Activated CD4-positive, alpha-beta T cell treated with anti-CD3 and anti-CD28 coated beads for 48 hours (primary cell): ENCODE measurements at places on chromosomes 5 and 9.

DNA sequence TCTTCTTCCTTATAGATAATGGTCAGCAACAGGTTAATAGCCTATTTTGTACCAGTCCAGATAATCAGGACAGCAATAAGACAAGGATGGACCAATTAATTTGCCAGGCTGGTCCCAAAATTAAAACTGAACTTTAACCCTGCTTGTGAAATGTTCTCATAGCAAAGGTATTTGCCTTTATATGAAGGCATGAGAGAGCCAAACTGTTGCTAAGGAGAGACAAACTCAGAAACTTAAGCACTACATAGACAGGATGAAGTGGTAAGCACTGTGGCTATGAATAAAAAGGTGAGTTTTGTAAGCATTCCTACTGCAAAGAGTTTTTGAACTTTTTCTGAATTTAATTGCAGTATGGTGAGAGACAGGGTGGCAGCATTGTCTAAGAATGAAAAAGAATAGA is 174.7 kb upstream of the PPP1R2B start:
- no peak for DNase-seq

- no peak for DNase-seq
Measured at GRCh38 chr9:110112792-110113191, 95.2 kb downstream of the C9orf152 start.

DNA sequence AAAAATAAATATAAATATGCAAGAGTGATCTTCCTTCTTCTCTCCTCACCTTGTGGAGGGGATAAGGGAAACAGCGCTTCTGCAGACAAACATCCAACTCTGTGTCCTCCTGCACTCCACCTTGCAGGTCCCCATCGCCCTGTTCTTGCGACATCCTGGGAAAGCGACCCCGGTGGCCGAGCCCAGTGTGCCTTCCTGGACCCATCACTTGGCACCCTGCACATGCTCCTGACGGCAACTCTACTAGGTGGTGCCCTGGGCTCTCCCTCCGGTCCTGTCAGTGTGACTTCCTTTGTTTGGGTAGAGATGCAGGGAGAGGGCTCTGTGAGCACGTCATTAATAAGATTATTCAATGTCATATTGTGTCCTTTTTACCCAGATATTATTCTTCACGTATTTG is 266.0 kb upstream of the ADAMTS16 start:
- no peak for DNase-seq

- DNase-seq, result no peak
Measured at GRCh38 chr9:7058473-7058872, 300.7 kb downstream of the KDM4C start.

- DNase-seq, result no peak
Measured at GRCh38 chr9:85334228-85334627, 407.5 kb downstream of the AGTPBP1 start.

DNA sequence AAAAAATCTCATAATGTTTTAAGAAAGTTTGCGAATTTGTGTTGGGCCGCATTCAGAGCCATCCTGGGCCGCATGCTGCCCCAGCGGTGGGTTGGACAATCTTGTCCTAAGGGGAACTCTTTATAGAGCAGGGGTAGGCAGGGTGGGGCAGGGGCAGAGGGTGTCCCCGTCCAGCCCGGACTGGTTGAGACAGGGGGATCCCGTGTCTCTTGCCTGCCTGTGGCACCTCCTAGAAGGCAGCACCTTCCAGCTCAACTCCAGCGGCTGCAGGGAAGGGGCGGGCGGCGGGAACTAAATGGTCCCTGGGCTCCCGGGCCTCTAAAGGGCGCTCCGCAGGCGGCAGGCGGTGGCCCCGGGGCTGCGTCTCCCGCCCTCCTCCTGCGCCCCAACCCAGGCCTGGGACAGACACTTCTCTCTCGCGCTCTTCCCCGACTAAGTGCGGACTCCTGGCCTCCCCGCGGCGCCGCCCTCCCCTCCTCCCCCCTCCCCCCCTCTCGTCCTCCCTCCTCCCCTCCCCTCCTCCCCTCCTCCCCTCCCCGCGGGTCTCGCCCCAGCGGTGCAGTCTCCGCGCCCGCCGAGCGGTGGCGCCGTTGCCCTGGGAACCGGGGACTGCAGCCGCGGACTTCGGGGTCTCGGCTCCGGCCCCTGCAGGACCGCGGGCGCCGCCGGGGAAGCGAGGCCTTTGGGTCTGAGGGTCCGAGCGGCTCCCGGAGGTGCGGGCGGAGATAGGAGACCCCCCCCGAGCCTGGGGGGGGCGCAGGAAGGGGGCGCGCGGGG is 132.6 kb downstream of the MRPL36 start:
- peak; percentile 65 for DNase-seq

- DNase-seq, result peak; percentile 25
Measured at GRCh38 chr9:93184432-93185265, 710 bp downstream of the WNK2 start.

GRCh38 chr9:20689833-20690232 is 5.8 kb downstream of the FOCAD start:
- DNase-seq, result no peak

- no peak for DNase-seq
Measured at GRCh38 chr5:98902733-98903132, 26.1 kb downstream of the CHD1 start.

DNA sequence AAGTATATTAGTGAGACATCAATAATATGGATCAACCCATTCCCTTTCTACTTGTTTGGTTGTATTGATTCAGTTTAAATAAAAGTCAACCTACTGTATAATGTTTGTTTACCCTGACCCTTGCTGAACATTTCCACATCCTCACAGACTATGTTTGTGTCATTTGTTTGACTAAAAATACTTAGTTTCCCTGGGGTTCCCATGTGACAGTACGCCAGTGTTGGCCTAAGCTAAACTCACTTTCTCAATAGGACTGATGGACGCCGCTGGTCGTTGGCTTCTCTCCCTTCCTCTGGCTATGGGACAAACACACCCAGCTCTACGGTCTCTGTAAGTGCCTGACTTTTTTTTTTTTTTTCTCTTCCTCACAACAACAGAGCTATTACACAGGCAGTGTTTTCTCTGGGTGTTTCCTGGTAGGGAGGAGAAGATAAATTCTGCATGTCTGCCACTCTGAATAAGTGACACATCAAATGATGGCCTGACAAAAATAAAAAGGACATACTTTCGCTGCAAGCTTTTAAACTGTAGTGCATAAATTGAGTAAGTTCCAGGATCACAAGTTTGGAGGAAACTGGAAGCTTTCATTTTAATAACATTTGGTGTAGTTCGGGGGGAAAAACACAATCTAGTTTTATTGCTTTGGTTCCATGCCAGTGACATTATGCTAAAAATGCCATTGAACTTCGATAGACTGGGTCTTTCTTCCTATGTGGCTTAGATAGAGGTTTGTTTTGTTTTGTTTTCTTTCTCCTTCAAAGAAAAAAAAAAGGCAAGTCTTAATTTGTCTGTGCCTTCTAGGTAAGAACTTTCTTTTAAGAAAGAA is 101.0 kb downstream of the CD180 start:
- DNase-seq, result no peak

DNA sequence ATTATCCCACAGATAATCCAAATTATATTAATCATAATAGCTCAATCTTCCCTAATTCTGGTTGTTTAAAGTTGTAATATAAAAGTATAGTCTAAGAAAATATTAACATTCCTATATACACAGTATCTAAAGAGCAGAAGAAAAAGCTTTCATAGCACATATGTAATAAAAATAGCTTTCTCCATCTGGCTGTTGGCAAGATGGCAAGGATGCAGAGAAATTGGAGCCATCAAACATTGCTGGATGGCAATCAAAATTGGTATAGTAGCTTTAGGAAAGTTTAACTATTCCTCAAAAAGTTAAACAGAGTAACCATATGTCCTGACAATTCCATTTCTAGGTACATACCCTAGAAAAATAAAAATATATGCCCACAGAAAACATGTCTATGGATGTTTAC is 66.8 kb downstream of the TBCA start:
- no peak for DNase-seq

GRCh38 chr9:35526087-35526801 is 36.3 kb downstream of the RUSC2 start:
- DNase-seq, result no peak
